KG1 (cell line): ENCODE measurements at places on chromosomes 7 and 10.

- no peak for DNase-seq
Measured at GRCh38 chr10:62116896-62117295, 151.7 kb downstream of the RTKN2 start.

GRCh38 chr10:11741608-11742007 is 574 bp upstream of the ECHDC3 start:
- no peak for DNase-seq

DNA sequence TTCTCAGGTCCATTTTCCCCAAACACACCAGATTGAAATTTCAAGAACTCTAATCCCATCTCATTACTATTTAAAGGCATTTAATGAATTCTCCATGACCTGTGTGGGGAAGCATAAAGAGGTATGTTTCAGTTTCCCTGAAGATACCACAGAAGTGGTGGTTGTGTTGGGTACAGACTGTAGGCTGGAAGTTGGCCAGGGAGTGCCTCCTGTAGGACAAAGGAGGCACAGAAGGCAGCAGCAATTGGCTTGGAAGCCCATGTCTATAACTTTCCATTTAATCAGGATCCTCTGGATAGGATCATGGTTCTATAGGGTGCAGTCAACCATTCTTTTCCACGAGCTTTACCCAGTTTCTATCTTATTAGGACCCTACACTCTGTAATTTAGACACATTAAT is 8.6 kb upstream of the BET1 start:
- DNase-seq, result no peak

GRCh38 chr7:2044883-2045471 is 187.8 kb downstream of the MAD1L1 start:
- no peak for DNase-seq

DNA sequence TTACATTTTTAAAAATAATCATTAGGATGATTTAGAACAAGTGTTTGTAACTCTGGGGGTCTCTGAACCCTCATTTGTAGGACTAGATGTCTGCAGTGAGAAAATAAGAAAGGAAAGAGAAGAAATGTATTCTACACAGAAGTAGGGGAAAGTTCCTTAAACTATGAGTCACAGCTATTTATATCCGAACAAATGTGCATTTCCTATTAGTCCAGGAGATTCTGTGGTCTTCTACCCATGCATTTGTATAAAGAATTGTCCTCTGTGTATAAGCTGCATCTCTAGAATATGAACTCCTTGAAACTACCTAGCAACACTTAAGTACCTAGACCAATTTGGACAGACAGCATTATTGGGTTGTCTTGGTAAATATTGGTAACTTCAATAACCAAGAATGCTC is 15.9 kb upstream of the CD36 start:
- DNase-seq, result no peak

DNA sequence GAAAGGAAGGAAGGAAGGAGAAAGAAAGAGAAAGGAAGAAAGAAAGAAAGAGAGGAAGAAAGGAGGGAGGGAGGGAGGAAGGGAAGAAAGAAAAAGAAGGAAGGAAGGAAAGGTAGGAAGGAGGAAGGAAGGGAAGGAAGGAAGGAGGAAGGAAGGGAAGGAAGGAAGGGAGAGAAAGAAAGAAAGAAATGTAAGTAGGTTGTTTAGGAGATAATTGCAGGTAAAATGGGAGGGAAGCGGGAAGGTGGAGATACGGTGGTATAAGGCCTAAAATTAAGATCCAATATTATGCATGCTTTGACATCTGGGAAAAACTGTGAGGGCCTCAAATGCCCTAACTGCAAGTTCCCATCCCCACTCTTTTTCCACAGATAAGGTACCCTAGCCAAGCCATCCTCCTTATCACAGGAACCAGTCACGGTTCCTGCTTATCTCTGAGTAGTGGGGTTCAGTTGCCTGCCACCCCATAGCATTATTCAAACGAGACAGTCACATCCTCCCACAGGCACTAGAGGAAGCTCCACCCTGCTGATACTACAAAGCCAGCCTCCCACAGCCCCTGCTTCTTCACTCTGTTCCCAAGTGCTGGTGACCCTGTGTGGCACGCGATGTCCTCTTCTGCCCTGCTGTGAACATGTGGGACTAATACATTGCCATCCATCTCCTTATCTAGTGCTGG is 28.7 kb downstream of the ST8SIA6 start:
- no peak for DNase-seq

DNA sequence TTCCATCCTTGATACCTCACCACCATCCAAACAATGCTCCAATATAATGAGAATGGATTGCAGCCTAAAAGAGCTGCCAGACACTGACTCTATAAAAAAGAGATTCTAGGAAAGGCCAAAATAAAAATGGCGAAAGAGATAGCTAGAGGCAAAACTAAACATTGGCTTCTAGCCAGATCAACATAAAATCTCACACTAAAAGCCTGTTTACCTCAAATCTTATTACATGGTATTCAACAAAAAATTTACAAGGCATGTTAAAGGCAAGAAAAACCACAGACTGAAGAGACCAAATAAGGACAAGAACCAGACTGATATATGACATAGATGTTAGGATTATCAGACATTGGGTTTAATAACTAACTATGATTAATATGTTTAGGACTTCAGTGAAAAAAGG is 1127.0 kb downstream of the DNAJB9 start:
- DNase-seq, result no peak
